ENCODE measurements at places on chromosomes 2 and 18.
A peak's percentile ranks its signal among the peaks of the same experiment; 100 is the strongest.

- H3K27me3 ChIP-seq: no peaks in the 10 kb centered on the region
- H3K4me3 ChIP-seq: peak overlapping the region; percentile 35
- H3K4me1 ChIP-seq: no peaks in the 10 kb centered on the region
- no peak overlapping the region for H3K27ac ChIP-seq
- DNase-seq: no peak
Measured at GRCh38 chr18:65968239-65969004, 217.6 kb downstream of the CDH7 start.

- no peak overlapping the region for H3K4me3 ChIP-seq
- H3K4me1 ChIP-seq: peaks cover 6% of the 10 kb centered on the region
- peak overlapping the region; percentile 88 for H3K27ac ChIP-seq
- H3K36me3 ChIP-seq: no peaks in the 10 kb centered on the region
- H3K27me3 ChIP-seq: no peaks in the 10 kb centered on the region
Measured at GRCh38 chr2:217360111-217360510, 500.2 kb upstream of the TNP1 start.

DNA sequence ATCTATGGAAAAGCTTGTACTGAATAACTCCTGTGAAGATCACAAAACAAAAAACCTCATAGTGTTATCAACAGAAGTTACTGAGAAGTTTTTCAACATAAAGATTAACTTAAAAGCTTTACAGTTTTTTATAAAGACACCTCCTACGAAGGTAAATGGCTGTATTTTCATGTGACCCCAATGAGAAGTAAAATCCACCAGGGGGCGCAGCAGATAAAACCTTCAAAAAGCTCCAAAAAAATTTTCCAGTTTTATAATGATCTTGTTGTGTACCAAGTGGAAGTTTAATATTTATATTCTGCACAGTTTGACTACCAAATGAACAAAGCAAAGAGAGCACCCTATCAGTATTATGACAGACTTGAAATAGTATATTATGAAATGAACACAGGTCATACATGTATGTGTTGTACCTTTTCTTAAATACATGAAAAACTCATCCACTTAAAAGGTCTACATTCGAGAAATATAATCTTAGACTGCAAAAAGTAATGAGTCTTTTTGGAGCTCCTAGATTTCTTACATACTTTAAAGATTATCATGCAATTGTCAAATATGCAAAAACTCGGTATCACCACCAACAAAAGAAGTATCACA is 38.5 kb downstream of the PNO1 start:
- H3K4me1 ChIP-seq: peaks cover 2% of the 10 kb centered on the region
- H3K4me3 ChIP-seq: no peak overlapping the region
- H3K36me3 ChIP-seq: peaks cover 6% of the 10 kb centered on the region
- DNase-seq: no peak
- no peak overlapping the region for H3K27ac ChIP-seq

GRCh38 chr2:224126440-224126839 is 87.4 kb upstream of the SERPINE2 start:
- no peak overlapping the region for H3K4me3 ChIP-seq
- no peak overlapping the region for H3K27ac ChIP-seq
- no peak for DNase-seq
- no peaks in the 10 kb centered on the region for H3K27me3 ChIP-seq
- H3K36me3 ChIP-seq: no peaks in the 10 kb centered on the region

DNA sequence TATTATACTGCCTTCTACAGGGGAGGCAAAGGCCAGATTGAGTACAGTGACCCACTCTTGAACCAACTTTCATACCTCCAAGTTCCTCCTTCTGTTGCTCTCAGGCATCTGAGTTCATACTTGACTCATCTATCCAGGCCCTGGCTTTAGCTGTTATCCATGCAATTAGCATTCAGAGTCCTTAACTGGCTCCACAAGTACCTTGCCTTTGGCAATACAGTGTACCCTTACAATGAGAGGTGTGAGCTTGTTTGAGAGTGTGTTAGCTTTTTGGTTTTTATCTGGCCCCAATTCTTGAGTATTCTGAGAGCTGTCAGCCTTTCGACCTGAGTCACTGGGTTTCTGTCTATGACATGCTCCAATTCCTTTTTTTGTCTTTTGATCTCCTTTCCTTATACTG is 60.2 kb downstream of the EHD3 start:
- no peak overlapping the region for H3K27ac ChIP-seq
- H3K4me3 ChIP-seq: no peak overlapping the region
- DNase-seq: no peak
- H3K4me1 ChIP-seq: peaks cover 17% of the 10 kb centered on the region

DNA sequence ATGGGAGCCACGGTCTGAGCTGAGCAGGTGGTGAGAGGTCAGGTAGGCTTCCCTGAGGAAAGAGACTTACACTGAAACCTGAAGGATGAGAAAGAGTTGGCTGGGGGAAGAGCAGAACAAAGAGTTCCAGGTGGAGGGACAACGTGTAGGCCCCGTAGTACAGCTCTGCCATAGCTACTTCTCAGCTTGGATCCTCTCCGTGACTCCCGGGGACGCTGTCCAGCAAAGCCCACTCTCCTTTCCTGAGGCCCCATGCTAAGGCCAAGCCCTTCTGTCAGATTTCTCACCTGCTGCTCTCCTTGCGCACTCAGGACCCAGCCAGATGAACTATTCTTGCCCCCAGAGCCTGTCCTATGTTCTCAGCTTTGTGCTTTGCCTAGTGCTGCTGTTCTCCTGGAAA is 173.8 kb downstream of the GALNT1 start:
- no peaks in the 10 kb centered on the region for H3K27me3 ChIP-seq
- no peak overlapping the region for H3K4me3 ChIP-seq
- H3K27ac ChIP-seq: no peak overlapping the region

DNA sequence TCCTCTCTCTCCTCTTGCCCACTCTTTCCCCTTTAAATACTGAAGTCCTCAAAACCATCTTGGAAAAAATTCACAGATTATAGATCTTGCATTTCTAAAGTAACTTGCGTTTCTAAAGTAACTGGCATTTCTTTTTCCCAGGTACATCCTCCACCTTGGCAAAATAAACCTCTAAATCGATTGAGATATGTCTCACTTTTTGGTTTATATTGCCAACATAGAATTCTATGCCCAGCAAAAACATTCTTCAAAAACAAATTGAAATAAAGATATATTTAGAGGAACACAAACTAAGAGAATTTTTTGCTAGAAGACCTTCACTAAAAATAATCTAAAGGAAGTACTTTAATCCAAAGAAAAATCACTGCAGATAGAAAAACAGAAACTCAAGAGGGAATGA is 122.5 kb upstream of the RBMS1 start:
- no peaks in the 10 kb centered on the region for H3K27me3 ChIP-seq
- no peak overlapping the region for H3K27ac ChIP-seq

DNA sequence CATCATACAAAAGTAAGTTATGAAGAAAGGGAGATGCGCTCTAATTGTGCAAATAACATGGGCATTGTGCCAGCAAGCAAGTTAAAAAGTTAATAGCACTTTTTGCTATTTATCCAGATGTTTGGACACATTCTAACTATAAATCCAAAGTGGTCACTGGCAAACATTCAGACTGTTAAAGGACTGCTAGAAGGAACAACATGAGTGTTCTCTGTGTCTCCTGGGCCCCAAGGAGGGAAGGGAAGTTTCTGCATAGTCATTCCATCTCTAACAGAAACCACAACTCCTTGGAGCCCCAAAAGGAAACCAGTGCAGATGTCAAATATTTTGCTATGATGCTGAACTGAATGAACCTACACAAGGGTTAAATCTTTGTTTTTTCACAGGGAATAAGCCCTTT is 213.3 kb upstream of the HNRNPA3 start:
- no peak for DNase-seq
- no peak overlapping the region for H3K27ac ChIP-seq
- no peaks in the 10 kb centered on the region for H3K4me1 ChIP-seq

- no peak overlapping the region for H3K27ac ChIP-seq
- no peaks in the 10 kb centered on the region for H3K4me1 ChIP-seq
- H3K4me3 ChIP-seq: no peak overlapping the region
- no peaks in the 10 kb centered on the region for H3K27me3 ChIP-seq
Measured at GRCh38 chr2:39476524-39476923, 39.4 kb upstream of the MAP4K3 start.

DNA sequence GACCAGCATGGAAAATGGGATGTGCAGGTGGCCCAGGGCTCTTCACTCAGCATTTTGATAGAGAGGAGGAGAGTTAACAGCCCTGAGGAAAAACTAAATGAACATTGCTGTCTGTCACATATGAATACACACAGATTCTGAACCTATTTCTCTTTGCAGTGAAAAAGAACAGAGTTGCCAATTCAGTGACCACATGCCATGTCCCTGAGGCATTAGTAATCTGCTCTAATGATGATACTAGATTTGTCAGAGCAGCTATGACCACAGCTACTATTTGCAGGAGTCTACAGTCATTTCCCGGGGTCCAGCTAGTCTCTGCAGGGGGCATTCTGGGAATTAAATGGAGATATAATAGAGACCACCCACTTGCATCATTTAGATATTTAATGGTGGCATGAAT is 267.6 kb downstream of the TMX3 start:
- no peak overlapping the region for H3K27ac ChIP-seq
- H3K27me3 ChIP-seq: no peaks in the 10 kb centered on the region
- H3K4me1 ChIP-seq: no peaks in the 10 kb centered on the region
- no peaks in the 10 kb centered on the region for H3K36me3 ChIP-seq
- peak; percentile 21 for DNase-seq

- H3K4me3 ChIP-seq: no peak overlapping the region
- H3K27me3 ChIP-seq: no peaks in the 10 kb centered on the region
- H3K36me3 ChIP-seq: peaks cover 47% of the 10 kb centered on the region
- H3K4me1 ChIP-seq: no peaks in the 10 kb centered on the region
- DNase-seq: peak; percentile 41
Measured at GRCh38 chr2:86072271-86072858, 33.3 kb downstream of the POLR1A start.
